ENCODE measurements at places on chromosomes 5 and 9.

DNA sequence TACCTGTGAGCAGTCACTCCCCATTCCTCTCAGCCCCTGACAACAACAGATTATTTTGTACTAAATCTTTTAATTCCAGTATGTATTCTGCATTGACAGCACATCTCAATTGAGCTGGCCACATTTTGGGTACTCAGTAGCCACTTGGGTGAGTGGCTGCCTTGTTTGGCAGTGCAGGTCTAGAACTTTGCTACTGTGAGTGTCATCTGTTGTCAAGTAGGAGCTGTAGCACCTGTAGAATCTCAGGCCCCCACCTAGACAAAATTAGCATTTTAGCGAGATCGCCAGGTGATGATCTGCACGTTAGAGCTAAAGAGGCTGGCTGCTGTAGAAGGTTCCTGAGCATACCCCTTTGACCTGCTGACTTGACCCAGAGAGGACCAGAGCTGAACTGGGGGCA lies 44.4 kb upstream of the CPEB4 start:
- no peak for DNase-seq

DNA sequence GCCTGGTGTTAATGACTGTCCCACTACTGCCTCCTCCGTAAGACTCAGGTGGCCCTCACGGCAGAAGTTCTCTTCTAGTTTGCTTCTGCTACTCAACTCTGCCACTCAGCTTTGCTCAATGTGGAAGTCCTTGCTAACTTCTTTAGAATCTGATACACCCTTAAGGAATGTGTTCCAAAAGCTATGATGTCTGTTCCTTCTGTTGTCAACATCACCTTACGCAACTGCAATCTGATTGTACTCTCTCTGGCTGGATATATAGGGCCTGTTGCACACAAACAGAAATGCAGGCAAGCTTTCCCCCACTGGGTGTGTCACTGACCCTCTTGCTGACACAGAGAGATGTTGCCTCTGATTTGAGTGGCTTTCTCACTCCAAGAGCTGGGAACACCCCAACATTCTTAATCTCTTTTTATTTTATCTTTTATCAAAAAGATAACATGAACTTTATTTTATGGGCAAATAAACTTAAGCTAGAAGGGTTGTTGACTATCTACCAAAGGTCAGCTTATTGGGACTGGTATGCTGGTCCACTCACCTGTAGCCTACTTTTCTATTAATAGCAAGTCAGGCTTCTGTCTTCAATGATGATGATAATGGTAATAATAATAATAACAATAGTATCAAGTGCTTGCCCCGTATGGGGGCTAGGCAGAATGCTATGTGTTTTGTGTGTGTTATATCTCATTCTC lies 25.2 kb downstream of the TMEM252 start:
- no peak for DNase-seq

GRCh38 chr9:128412120-128412790 lies 8.4 kb upstream of the CERCAM start:
- DNase-seq: peak; percentile 87

- no peak for DNase-seq
Observed at GRCh38 chr9:136757751-136758140, 297 bp downstream of the LCN8 start.

GRCh38 chr9:72353455-72354116 lies 11.4 kb downstream of the ZFAND5 start:
- DNase-seq: no peak

DNA sequence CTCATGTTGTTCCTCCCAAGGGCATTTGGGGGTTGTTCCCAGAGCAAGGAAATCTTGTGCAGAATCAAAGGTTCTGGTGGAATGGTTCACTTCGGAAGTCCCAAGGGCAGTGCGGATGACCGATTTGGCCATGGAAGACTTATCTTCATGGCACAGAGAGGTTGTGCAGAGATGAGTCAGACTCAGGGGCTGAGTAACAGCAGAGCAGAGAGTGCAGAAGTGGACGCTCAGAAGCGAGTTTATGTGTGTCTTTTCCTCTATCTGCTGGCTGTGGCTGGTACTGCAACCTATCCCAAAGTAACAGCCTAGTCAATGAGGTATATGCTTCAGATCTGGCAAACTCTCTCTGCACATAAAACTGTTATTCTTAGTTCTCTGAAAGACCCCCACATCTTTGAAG lies 118.1 kb downstream of the DPYSL3 start:
- peak; percentile 42 for DNase-seq
